ENCODE measurements at places on chromosomes 6 and 20.

- no peak for DNase-seq
Observed at GRCh38 chr20:46701556-46701955, 7.9 kb upstream of the SLC2A10 start.

DNA sequence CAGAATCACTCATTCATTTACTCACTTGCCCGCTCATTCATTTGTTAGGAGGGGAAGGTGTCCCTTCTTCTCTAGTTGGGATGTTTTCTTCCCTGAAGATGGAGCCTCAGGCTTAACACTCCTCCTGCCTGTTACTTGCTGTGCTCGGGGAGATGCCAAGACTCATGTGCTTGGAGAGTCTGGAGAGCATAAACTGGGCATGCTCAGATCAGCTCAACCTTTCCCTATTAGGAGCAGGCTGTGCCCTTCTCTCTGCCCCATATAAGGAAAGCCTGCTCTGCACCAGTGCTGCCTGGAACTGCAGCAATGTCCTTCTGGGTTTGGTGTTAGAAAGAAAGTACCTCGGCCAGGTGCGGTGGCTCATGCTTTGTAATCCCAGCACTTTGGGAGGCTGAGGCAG is 18.0 kb upstream of the UBE2V1 start:
- no peak for DNase-seq

DNA sequence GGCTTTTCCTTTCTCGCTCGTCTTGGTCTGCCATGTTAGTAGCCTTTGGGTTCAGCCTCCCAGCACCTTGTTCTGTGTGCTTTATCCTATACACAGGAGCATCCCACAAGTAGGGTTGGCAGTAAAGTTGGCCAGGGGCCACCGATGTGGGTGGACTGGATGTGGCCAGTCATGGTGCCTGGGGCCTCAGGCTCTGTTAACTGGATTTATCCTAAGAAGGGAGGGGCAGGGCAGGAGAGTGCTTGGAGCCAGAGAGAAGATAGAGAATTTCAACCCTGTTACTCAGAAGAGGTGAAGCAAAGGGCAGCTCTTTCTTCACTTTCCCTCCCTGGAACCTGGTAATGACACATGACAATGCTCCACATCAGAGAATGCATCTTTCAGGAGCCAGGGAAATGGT is 14.1 kb upstream of the SIRPB2 start:
- DNase-seq: no peak

DNA sequence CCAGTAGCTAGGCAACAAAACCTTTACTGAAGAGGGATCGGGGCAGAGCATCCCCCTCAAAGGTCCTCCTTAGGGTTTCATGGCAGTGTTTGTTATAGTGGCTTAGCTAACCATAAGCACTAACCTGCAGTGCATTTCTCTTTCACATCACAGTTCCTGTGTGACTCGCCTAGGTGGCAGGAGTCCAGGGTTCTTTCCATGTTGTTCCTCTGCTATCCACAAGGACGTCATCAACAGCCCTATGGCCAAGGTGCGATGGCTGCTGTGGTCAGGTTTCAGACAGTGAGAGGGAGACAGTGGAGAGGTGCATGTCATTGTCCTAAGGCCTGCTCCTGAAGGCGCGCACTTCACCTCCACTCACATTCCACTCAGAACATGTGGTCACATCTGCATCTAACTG is 38.8 kb upstream of the FOXA2 start:
- no peak for DNase-seq

GRCh38 chr6:38570750-38571149 is 69.0 kb downstream of the BTBD9 start:
- DNase-seq: no peak

Measured in skeletal muscle cell (primary cell).